ENCODE measurements at places on chromosomes 16 and 17. TPM values are rescaled to one million over a fixed set of nuclear protein-coding genes. Genes with fewer than 3 reads are reported as not detected.

MT1G gene
- not detected for total RNA-seq

- H3K27ac ChIP-seq: no peak overlapping the region
- H3K4me1 ChIP-seq: peaks cover 37% of the 10 kb centered on the region
- peaks cover 28% of the 10 kb centered on the region for H3K36me3 ChIP-seq
- DNase-seq: no peak
- H3K4me3 ChIP-seq: no peak overlapping the region
Measured at GRCh38 chr17:8377422-8377821, 918 bp upstream of the KRABD2 start.

DNA sequence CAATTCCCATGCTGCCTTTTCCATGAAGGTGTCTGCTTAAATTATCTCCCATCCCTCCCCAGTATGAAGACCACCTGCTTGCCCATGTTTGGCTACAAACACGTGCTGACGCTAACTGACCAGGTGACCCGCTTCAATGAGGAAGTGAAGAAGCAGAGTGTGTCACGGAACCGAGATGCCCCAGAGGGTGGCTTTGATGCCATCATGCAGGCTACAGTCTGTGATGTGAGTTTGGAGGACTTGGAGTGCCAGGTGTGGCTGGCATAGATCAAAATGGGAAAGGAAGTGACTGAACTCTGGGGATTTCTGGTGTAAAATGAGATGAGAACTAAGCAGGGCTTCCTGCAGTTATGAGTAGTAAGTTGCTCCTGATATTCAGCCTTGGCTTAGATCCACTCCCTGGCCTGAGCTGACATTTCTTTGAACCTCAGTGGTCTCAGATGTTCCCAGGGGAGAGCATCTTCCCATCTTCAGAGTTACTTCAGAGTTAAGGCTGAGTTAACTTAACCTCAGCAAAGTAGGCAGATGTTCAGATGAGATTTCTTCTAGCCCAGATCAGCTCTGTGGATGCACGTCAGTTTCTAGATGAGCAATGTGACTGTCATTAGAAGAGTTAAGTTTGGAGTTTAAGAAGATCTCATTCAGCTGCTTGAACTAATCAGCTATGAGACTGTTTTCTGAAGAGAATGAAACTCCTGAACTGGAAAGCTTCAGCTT lies 32.7 kb downstream of the ITGB3 start:
- no peaks in the 10 kb centered on the region for H3K27me3 ChIP-seq
- H3K36me3 ChIP-seq: peaks cover 24% of the 10 kb centered on the region
- H3K27ac ChIP-seq: no peak overlapping the region
- H3K4me3 ChIP-seq: no peak overlapping the region
- DNase-seq: no peak

- no peak for DNase-seq
- peaks cover 10% of the 10 kb centered on the region for H3K4me1 ChIP-seq
- no peak overlapping the region for H3K4me3 ChIP-seq
- H3K36me3 ChIP-seq: no peaks in the 10 kb centered on the region
- no peaks in the 10 kb centered on the region for H3K27me3 ChIP-seq
Measured at GRCh38 chr16:78392585-78393195, 293.2 kb downstream of the WWOX start.

GRCh38 chr16:6280055-6280454 lies 1052.6 kb upstream of the RBFOX1 start:
- H3K4me3 ChIP-seq: no peak overlapping the region
- H3K4me1 ChIP-seq: no peaks in the 10 kb centered on the region
- H3K27ac ChIP-seq: no peak overlapping the region

KRTAP1-5 gene
- total RNA-seq: not detected

- no peak overlapping the region for H3K4me3 ChIP-seq
- DNase-seq: no peak
- H3K27me3 ChIP-seq: no peaks in the 10 kb centered on the region
- peaks cover 99% of the 10 kb centered on the region for H3K4me1 ChIP-seq
- H3K27ac ChIP-seq: peak overlapping the region; percentile 96
- no peaks in the 10 kb centered on the region for H3K36me3 ChIP-seq
Measured at GRCh38 chr17:42522263-42522790, 13.7 kb upstream of the NAGLU start.

GRAP gene
- total RNA-seq: 1.6 TPM

GRCh38 chr16:10606607-10607006 lies 26.2 kb upstream of the EMP2 start:
- H3K27ac ChIP-seq: no peak overlapping the region
- no peaks in the 10 kb centered on the region for H3K27me3 ChIP-seq
- H3K4me1 ChIP-seq: no peaks in the 10 kb centered on the region
- no peak for DNase-seq
- H3K4me3 ChIP-seq: no peak overlapping the region

DNA sequence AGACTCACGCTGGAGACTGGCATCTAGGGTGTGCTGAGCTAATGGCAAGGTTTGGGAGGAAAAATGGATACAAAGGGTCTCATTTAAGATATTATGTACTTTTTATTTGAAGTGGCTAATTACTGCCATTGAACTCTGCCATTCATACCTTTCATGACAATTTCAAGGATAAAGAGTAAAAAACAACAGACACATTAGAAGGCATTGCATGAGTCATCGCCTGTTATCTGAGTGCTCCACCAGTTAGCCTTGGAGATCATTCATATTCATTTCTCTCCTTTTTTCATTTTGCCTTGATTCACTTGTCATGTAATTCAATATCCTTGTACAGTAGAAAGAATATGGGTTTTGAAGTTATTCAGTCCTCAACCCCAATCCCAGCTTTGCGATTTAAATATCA lies 109.5 kb downstream of the CDH8 start:
- DNase-seq: no peak
- no peak overlapping the region for H3K4me3 ChIP-seq
- H3K36me3 ChIP-seq: no peaks in the 10 kb centered on the region
- H3K4me1 ChIP-seq: no peaks in the 10 kb centered on the region

- no peaks in the 10 kb centered on the region for H3K4me1 ChIP-seq
- no peak for DNase-seq
- H3K4me3 ChIP-seq: no peak overlapping the region
- H3K27ac ChIP-seq: no peak overlapping the region
- H3K36me3 ChIP-seq: no peaks in the 10 kb centered on the region
Measured at GRCh38 chr17:66386498-66387351, 84.3 kb downstream of the PRKCA start.

GRCh38 chr17:17348872-17349723 lies 45.9 kb downstream of the NT5M start:
- no peaks in the 10 kb centered on the region for H3K27me3 ChIP-seq
- no peaks in the 10 kb centered on the region for H3K36me3 ChIP-seq
- H3K27ac ChIP-seq: no peak overlapping the region
- no peak overlapping the region for H3K4me3 ChIP-seq
- DNase-seq: no peak

GRCh38 chr16:86366481-86366880 lies 143.8 kb upstream of the FOXF1 start:
- no peaks in the 10 kb centered on the region for H3K36me3 ChIP-seq
- no peaks in the 10 kb centered on the region for H3K27me3 ChIP-seq
- H3K27ac ChIP-seq: no peak overlapping the region
- H3K4me1 ChIP-seq: no peaks in the 10 kb centered on the region
- H3K4me3 ChIP-seq: no peak overlapping the region

- no peaks in the 10 kb centered on the region for H3K27me3 ChIP-seq
- DNase-seq: no peak
- H3K4me3 ChIP-seq: no peak overlapping the region
Measured at GRCh38 chr17:28346199-28346580, 10.6 kb downstream of the TNFAIP1 start.

DNA sequence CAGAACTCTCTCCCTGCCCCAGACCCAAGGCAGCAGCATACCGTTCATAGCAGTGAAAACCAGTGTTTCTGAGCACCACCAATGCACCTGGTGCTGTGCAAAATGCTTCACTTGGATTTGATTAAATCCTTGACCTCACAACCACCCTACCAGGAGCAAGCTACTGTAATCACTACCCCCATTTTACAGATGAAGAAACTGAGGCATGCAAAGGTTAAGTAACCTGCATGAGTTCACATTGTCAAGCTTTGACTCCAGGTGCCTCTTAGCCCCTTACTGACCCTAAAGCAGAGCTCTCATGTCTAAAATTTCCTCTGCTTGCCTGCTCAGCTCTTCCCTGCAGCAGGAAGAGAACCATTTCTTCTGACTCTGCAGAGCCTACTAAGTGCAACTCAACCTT lies 34.2 kb upstream of the GOSR2 start:
- no peak for DNase-seq
- H3K4me3 ChIP-seq: no peak overlapping the region
- H3K27me3 ChIP-seq: no peaks in the 10 kb centered on the region
- H3K4me1 ChIP-seq: no peaks in the 10 kb centered on the region
- no peaks in the 10 kb centered on the region for H3K36me3 ChIP-seq

DNA sequence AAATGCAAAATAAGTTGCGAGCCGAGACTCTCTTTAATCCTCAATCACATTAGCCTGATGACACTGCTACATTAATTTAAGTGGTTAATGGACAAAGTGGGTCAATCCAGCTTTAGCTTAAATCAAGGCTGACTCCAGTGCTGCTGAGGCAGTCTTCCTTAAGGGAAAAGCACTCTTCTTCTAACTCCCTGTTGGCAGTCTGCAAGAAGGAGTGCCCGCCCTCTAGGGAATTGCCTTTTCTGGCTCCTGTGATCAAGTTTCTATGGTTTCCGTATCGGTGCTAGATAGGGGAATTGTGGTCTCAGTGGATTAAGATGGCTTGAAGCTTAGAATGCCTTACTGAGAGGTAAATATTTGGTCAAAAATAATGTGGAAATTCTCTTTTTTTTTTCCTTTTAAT lies 41.0 kb downstream of the HS3ST3B1 start:
- H3K4me3 ChIP-seq: no peak overlapping the region
- no peak for DNase-seq
- no peaks in the 10 kb centered on the region for H3K36me3 ChIP-seq
- no peaks in the 10 kb centered on the region for H3K4me1 ChIP-seq

GRCh38 chr16:82993926-82994325 lies 367.2 kb downstream of the CDH13 start:
- no peaks in the 10 kb centered on the region for H3K36me3 ChIP-seq
- H3K27ac ChIP-seq: no peak overlapping the region
- H3K4me1 ChIP-seq: peaks cover 11% of the 10 kb centered on the region
- DNase-seq: no peak

HOXB4 gene
- 6.2 TPM for total RNA-seq

DNA sequence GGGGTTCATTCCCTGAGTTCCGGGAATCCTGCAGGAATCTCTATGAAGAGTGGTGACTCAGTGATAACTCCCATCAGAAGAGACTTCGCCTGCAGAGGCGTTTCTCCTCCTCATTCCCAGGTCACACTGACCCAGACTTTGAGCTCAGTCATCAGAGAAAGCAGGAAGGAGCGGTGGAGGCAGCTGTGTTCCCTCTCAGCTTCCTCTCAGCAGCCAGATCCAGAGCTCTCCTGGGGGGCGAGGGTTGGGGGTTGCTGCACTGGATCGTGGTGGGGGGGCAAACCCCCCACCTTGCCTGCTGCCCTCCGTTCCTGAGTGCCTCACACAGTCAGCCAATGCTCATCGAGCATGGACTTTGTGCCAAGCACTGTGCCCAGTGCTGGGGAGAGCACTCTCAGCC lies 271.2 kb downstream of the CBLN1 start:
- no peak overlapping the region for H3K4me3 ChIP-seq
- no peak for DNase-seq
- no peak overlapping the region for H3K27ac ChIP-seq
- no peaks in the 10 kb centered on the region for H3K4me1 ChIP-seq
- H3K27me3 ChIP-seq: no peaks in the 10 kb centered on the region

- no peaks in the 10 kb centered on the region for H3K4me1 ChIP-seq
- DNase-seq: no peak
- H3K27me3 ChIP-seq: no peaks in the 10 kb centered on the region
- no peak overlapping the region for H3K4me3 ChIP-seq
- H3K36me3 ChIP-seq: no peaks in the 10 kb centered on the region
Measured at GRCh38 chr16:72760581-72760980, 287.3 kb downstream of the ZFHX3 start.

GRCh38 chr17:31549121-31549524 lies 157.6 kb downstream of the RAB11FIP4 start:
- peaks cover 17% of the 10 kb centered on the region for H3K4me1 ChIP-seq
- no peak for DNase-seq
- H3K27me3 ChIP-seq: no peaks in the 10 kb centered on the region
- H3K4me3 ChIP-seq: peak overlapping the region; percentile 90
- no peaks in the 10 kb centered on the region for H3K36me3 ChIP-seq
